ENCODE measurements at places on chromosomes 1 and 21.

DNA sequence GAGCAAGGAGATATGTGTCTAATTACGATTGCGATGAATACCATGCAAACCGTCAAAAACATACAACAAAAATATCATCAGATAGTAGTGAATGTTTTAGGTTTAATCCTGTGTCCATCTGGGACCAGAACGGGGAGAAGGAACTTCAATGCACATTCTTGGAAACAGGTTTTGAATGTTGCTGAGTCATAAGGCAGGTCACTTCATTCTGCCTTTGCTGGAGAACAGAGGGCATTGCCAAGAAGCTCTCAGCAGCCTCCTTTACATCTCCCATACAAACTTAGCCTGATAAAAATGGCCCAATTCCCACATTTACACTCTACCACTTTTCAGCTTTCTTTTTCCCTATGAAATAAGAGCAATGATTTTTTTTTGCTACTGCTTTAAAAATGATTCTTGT, 78.0 kb upstream of the KCNJ6 start:
- no peak for DNase-seq

- no peak for DNase-seq
Observed at GRCh38 chr1:214068979-214069378, 81.2 kb downstream of the PROX1 start.

GRCh38 chr1:10897981-10898728, 101.7 kb upstream of the CASZ1 start:
- DNase-seq, result no peak

- DNase-seq, result no peak
Observed at GRCh38 chr1:160499631-160500030, 23.4 kb downstream of the SLAMF6 start.

DNA sequence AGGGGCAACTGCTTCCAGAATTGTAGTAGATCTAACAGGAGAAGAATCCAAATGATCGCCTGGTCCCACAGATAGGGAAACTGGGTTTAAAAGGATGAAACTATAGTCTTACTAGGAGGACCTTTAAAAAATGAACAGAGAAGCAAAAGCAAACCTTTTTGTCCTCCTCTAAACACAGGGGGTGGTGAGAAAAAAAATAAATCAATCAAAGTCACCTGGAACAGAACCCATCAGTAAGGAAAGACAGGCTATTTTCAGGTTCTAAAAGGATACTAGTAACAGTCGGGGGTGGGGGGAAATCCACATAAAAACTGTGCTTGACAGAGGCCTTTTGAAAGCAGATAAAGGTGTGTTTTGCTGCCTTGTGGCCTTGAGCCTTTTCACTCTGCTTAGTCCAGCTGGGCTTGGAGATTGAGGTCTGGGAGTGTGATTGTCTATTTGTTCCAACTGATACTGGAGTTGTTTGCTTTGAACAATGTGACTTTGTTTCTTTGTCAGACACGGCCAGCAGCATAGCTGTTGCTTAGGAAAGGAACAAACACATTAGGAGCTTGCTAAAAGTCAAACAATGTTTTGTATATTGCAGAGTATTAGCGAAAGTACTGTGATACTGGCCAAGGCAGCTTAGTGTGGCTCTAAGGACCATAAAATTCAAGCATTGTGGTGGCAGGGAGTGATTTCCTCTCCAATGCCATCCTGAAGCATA, 141.1 kb upstream of the IRF2BP2 start:
- DNase-seq, result no peak

DNA sequence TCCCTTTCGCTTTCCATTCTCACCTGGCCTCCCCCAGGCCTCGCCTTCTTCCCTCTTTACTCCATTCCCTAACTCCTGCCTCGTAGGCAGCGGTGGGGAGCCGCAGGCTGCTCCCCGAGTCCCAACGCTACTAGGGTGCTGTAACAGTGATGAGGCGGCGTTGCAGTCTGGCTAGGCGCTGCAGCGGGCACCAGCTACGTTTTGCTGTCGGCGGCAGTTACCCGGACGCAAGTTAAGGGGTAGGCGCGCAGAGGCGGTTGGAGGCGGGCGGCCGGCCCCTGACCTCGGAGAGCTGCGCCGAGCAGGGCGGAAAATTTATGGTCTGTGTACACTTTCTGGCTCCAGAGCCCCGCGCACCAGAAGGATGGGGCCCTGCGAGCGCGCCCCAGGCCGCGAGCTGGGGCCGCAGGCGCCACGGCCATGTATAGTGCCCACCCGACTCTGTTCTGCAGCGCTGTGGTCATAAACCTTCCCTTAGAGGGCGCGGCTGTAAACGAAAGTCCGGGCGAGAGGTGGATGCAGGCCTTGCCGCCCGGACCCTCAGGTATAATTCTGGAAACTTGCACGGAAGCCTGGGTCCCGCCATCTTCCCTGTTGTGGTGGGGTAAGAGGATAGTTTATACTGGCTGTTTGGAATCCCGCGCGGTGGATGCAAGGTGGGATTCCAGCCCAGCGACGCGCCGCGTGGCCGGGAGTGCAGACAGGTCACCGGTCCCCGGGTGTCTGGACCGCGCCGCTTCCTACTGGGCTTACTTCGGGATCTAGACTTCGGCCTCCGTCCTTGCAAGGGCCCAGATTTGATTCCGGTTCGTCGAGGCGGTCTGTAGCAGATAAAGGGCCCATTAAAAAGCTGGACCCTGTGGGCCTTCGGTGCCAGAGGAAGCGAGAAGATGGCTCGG, 15.0 kb downstream of the HLX start:
- no peak for DNase-seq

DNA sequence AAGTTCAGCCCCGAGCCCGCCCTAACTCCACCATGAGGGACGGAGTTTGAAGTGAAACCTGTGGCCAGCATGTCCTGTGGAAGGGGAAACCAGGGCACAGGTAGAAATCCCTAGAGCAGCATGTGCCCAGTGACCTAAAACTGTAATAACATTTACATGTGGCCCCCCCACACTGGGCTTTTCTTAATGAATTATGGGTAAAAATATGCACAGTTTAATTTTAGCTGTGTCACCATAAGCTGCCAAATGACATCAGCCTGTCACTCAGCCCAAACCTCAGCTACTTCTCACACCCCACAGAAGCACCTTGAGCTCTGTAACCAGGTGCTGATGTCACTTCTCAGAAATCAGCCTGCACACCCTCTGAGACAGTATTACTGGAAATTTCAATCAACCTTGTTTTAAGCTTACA, 50.0 kb upstream of the SLC19A1 start:
- DNase-seq, result peak; percentile 38

DNA sequence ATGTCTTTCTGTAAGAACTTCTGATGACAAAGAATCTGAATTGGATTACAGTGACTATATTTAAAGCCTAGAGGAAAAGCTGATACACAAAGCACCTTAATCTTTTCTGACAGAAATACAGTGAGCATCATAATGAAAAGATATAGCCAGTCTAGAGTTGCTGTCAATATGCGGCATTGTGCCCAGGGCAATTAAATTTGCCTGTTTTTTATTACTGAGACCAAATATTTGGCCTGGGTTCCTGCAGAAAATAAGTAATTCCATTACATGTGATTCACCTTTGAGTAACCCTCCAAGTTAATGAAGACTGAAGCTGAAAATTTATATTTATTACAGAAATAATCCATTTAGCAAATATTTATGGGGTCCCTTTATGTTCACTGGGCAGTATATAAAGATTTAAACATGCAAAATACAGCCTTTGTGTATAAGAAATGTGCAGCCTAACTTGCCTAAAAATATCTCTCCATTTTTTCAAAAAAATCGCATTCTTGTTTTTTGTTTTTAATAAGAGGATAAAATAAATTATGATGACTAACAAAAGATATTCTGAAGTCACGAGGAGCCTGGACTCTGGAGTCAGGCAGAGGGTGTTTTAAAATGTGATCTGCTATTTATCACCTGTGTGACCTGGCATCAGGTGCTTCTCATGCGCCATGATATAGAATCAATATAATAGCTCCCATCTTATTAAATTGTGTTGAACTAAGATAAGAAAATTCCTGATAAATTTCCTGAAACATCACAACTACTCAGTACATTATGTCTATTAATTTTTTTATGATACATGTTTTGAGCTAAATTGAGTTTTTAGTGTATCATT, 83.6 kb downstream of the SGIP1 start:
- DNase-seq, result no peak

DNA sequence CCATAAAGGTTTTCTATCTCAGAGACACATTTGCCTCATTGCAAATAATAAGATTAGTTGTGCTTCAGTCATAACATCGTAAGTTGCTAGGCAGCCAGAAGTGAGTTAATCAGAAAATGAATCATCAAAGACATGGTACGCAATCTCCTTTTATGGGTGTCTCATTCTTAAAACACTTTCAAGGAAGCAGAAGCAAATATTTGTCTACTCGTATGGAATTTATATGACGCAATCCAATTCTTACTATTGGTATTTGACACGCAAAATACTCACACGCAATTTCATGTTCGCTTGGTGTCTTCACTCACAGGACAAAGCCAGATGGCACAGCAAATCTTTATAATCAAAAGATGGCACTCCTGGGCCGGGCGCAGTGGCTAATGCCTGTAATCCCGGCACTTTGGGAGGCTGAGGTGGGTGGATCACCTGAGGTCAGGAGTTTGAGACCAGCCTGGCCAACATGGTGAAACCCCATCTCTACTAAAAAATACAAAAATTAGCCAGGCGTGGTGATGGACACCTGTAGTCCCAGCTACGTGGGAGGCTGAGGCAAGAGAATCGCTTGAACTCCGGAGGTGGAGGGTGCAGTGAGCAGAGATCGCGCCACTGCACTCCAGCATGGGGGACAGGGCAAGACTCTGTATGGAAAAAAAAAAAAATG, 56.4 kb downstream of the HLCS start:
- DNase-seq, result no peak
